ENCODE measurements at places on chromosomes 5 and 9.

DNA sequence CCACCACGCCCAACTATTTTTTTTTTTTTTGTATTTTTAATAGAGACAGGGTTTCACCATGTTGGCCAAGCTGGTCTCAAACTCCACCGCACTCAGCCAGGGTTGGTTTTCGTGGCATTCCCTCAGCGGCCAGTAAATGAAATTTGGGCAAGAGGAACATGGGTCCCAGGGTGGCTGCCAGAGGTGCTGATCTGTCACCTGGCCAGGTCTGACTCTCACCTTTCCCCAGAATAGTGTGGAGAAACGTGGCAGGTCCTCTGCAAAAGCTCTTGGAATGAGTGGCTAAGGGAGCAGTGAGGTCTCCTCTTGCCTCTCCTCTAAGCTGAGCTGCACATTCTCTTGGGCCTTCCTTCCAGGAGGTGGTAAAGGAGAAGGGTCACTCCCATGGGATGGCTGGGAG, 170.1 kb downstream of the IRX2 start:
- DNase-seq, result no peak

DNA sequence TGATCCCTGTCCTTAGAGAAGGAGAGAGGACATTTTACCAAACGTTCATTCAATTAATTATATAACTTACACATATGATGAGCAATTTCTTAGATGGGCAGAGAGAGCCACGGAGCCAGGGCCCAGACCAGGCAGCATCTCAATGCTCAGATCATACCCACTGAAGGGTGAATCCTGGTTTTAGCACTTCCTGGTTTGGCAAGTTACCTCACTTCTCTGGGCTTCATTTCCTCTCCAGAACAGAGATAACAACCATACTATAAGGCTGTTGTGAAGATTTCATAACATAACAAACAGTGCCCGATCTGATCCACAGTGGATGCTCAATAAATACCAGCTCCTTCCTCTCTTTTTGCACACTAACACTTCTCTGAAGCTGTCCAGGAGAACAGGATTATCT, 271.1 kb downstream of the DENND1A start:
- DNase-seq, result no peak

DNA sequence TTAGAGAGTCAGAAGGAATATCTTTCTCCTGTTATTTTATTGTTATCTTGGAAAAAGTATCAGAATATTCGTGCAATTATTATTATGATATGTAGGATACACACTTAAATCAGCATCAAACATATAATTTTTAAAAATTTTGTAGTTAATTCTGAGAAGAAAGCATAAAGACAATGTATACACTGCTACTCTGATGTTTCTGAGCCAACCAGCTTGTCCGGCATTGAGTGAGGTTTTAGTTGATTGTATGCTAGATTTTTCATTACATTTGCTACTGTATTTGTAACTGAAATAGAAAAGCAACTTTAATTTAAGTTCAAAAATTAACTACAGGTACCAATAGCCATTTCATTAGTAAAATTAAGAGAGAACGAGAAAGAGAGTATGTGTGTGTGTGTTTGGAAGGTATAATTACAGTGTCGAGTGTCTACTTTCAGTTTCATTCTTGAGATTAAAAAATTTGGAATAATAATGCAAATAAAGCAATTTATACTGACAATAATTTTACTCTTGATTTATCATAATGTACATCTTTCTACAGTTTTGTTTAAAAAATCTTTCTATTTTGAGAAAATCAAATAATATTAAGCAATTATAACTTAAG, 160.4 kb upstream of the CDH12 start:
- DNase-seq, result no peak

DNA sequence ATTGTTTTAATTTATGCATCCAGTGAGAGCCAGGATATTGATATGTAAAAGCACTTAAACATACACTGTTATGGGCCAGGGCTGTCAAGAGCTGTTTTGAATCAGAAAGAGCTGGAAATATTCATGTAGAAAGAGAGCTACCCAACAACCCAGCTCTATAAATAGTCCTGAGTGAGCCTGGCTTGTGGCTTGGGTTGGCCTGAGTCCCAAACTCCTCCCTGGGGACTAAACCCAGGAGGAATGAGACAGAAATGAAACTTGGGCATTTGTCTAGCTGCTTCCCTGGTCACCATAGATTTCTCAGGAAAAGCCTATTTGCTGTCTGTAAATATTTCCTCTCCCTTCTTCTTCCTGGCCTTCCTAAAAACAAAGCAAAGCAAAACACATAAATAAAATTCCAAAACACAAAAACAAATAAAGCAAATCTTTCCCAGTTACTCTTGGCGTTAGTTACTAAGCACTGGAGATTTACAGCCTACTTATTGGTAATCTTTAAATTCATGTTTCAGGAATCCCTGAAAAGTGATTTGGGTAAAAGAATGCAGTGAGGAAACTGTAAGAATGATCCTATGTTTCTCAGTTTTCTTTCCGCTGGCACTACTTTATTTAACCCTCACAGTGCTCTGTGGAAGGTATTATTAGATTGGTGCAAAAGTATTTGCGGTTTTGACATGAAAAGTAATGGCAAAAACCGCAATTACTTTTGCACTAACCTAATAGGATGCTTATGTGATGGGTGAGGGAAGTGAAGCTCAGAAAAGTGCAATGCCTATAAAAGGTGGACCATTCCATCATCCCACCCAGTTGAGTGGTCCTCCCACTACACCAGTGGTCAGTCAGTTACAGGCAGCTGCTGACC, 111.8 kb downstream of the CARTPT start:
- no peak for DNase-seq
